ENCODE measurements at places on chromosomes 13 and 19. TPM values are rescaled to one million over a fixed set of nuclear protein-coding genes. Genes with fewer than 3 reads are reported as not detected.
A peak's percentile ranks its signal among the peaks of the same experiment; 100 is the strongest.

CEACAM4 gene
- not detected for total RNA-seq

SLAIN1 gene
- not detected for total RNA-seq

ALOX5AP gene
- total RNA-seq, result 0.52 TPM

FGF21 gene
- not detected for total RNA-seq

TMIGD2 gene
- total RNA-seq, result not detected

CALR3 gene
- not detected for total RNA-seq

CAPN12 gene
- 1.0 TPM for total RNA-seq

LIG4 gene
- 7.8 TPM for total RNA-seq

CEACAM7 gene
- not detected for total RNA-seq

ZNF320 gene
- total RNA-seq, result 4.8 TPM

TRMT1 gene
- 23.0 TPM for total RNA-seq

DNA sequence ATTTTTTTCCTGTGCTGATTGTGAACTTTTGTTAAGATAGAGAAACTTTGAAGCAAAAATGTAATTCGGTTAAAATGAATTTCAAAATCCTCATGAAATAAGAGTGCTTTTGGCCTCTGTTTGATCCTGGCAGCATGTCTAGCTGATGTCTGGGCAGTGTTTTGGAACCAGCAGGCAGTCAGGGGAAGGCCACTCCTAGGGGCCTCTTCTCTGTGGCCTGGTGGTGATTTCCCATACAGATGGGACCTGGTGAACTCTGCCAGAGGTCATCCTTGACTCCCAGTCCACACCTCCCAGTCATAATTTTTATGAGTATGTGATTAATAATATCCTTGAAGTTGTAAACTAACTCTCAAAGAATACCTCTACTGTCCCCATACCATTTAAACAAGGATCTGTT lies 226.6 kb downstream of the PCCA start:
- DNase-seq, result no peak

GRCh38 chr19:13093407-13094105 lies 9.1 kb downstream of the LYL1 start:
- DNase-seq, result peak; percentile 76

- DNase-seq, result no peak
Measured at GRCh38 chr19:40682431-40682964, 8.0 kb downstream of the NUMBL start.

DNA sequence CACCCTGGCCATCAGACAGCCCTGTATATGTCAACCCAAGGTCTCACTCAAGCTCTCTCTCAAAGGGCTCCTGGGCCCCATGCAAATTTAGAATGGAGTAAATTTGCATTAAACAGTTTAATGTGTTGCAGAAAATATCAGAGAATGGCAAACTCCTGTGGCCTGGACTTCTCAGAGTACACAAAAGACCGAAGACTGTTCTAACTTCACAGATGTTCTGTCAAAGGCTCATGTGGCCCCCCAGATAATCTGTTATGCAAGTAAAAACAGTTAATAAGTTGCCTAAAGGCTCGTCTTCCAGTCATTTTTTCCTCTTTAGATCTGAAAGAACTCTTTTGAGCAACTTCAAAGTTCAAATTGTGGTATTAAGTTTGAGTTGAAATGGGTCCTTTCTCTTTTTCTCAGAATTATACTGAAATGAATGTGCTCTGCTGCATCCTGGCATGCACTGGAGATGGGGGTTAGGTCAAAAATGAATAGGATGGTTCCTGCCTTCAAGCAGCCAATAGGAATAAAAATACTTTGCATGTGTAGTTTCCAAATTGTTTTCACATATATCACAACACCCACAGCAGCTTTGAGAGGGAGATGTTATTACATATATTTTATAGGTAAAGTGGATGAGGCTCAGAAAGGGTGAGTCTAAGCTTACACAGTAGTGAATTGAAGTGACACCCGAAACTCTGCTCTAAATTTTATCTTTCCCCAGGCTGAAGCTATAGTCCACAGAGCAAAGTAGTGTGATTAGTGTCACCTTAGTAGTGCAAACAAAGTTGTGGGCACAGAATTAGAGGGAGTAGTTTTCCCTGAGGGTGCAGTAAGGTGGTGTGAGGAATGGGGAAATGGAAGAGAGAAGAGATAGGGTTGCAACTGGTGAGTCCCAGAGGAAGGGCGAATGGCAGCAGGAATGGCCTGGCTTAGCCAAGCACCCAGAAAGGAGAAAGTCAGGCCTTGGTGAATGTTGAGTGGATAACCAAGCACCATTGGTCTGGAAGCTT lies 205.0 kb upstream of the RFC3 start:
- DNase-seq, result no peak

GRCh38 chr13:54950546-54950945 lies 1921.9 kb downstream of the OLFM4 start:
- DNase-seq, result no peak

GRCh38 chr19:34540811-34541557 lies 59.4 kb downstream of the WTIP start:
- DNase-seq, result no peak

- no peak for DNase-seq
Measured at GRCh38 chr13:101493541-101493940, 41.1 kb downstream of the ITGBL1 start.

DNA sequence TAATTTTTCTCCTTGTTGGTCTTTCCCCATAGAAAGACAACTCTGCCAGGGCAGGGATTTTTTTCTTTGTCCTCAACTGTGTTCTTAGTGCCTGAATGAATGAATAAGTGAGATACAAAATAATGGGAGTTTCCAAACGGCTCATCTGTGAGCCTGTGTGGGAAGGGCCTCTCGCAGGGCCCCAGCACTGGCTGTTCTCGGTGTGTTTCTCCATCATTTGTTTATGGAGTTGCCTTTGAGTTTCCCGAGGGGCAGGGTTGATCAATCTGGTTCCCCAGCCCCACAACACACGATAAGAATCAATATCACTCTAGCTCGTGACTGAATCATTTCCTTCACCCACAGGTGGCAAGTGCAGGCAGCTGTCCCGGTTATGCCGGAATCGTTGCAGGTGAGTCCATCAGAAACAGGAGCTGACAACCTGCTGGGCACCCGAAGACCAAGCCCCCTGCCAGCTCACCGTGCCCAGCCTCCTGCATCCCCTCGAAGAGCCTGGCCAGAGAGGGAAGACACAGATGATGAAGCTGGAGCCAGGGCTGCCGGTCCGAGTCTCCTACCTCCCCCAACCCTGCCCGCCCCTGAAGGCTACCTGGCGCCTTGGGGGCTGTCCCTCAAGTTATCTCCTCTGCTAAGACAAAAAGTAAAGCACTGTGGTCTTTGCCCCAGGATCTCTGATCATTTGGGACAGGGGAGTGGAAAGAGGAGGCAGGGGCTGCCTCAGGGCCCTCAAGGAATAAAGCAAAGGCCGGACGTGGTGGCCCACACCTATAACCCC lies 14.9 kb downstream of the FXYD5 start:
- no peak for DNase-seq

DNA sequence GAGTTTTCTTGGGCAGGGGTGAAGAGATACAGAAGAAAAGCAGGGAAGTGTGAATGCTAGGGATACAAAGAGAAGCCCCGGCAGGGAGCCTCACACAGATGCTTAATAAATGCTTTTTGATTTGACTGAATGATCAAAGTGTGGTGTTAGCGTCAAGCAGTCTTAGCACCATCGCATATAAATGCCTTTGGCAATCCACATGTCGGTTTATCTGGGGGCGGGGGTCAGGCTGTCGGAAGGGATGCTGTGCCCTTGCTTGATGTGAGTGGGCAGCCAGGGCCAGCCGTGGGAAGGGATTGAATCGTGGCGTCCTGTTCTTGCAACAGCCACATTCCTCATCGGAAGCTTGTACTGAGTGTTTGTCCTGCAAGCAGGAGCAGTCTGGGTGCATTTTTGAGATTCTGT lies 173.1 kb downstream of the LACC1 start:
- no peak for DNase-seq

DNA sequence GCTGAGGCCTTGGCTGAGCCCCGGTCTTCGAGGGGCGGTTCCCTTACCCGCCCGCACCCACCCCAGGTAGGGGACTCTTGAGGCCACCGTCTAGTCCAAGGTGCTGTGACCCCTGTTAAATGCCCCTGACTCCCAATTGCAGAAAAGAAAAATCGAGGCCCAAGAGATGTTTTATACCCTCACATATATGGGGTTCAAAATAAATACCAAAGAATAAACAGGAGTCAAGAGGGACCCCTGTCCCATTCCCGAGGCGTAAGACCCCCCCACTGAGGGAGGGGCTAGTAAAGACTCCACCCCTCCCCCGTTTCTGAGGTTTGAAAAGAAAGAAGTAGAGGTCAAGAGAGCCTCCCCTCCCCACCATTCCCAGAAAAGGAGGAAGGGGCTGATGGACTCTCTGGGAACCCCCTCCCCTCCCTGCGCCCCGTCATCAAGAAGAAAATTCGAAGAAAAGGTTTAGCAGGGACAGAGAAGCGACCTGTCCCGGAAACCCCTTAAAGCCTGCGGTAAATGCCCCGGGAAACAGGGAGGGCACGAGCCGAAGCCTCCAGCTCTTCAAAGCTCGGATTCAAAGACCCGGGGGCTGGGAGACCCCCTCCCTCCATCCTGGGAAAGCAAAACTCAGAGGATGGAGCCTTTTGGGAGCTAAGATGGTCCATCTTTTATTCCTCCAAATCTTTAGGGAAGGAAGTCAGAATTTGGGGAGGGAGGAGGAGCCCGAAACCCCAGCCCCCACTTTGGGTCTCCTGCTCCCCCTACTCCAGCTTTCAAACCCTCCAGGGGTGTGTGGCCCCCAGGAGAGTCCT lies 755 bp upstream of the RAB3A start:
- DNase-seq, result no peak

- DNase-seq, result peak; percentile 73
Measured at GRCh38 chr13:50353651-50354415, 338.6 kb downstream of the KCNRG start.

- no peak for DNase-seq
Measured at GRCh38 chr19:17237747-17238706, 7.7 kb downstream of the NR2F6 start.

- DNase-seq, result peak; percentile 51
Measured at GRCh38 chr19:8445488-8446001, 770 bp downstream of the HNRNPM start.

GRCh38 chr13:33364192-33364591 lies 78.6 kb upstream of the STARD13 start:
- DNase-seq, result no peak

GRCh38 chr13:113820813-113821651 lies 42.8 kb downstream of the GAS6 start:
- peak; percentile 97 for DNase-seq

GRCh38 chr13:20492641-20493040 lies 33.0 kb downstream of the CRYL1 start:
- peak; percentile 36 for DNase-seq

GRCh38 chr13:25836574-25837336 lies 215.1 kb downstream of the SHISA2 start:
- no peak for DNase-seq

DNA sequence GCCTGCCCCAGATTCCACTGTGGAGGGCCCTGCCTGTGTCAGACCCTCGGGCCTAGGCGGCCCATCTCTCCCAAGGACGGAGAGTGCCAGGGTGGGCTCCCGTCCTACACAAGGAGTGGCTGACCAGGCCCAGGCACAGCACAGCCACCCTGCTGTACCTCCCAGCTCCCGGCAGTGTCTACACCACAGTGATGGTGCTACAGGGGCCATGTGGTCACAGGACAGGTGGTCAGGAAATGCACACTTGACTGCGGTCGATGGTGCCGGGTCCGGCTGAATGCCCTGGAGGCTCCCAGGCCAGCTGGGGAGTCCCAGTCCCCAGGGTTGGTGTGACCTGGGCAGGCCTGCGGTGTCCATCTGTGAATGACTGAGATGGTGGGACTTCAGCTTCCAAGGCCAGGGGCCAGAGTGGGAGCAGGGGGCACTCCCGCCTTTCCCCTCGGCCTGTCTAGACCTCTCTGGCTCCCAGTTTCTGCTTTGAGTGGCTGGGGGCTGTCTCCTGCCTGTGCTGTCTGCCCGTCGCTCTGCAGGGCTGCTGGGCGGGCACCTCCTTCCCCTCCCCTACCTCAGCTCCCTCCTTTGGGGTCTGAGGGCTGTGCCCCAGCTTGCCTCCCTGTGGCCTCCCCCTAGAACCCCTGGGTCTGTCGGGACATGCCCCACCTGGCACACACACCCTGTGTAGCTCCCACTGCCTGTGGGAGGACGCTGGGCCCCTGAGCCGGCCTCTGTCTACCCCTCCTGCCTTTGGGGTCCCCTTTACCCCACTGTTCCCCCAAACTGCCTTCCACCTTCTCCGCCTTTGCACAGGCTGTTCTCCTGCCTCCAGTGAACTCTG lies 12.5 kb downstream of the DDA1 start:
- DNase-seq, result no peak

DNA sequence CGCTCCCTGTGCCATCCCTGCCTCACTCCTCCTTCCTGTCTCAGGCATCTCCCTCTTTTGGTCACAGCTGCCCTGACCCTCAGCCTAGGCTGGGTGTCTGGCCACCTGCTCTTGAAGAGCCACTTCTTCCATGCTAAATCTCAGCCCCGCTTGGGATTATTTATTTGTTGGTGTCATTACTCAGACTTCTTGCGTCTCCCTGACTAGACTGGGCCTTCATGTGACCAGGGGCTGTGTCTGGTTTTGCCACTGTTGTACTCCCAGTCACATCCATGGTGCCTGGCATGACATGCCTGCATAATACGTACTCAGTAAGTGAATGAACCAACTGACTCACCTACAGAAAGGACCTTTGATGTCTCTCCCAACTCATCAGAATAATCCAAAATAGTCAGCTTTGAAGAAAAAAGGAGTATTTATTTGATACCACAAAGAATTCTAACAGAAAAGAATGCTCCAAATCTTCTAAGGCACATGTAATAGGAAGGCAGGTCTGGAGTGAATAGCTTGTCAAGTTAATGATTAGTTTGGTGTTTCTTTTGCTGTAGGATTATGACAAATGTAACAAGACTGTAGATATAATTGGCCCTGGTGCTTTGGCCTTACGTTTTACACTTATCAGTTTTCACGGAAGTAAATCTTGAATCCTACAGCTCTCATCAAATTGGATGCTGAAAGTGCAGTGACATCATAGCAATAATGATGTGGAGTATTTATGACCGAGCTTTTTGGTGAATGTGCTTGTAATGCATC lies 84.0 kb downstream of the ALOX5AP start:
- DNase-seq, result no peak

DNA sequence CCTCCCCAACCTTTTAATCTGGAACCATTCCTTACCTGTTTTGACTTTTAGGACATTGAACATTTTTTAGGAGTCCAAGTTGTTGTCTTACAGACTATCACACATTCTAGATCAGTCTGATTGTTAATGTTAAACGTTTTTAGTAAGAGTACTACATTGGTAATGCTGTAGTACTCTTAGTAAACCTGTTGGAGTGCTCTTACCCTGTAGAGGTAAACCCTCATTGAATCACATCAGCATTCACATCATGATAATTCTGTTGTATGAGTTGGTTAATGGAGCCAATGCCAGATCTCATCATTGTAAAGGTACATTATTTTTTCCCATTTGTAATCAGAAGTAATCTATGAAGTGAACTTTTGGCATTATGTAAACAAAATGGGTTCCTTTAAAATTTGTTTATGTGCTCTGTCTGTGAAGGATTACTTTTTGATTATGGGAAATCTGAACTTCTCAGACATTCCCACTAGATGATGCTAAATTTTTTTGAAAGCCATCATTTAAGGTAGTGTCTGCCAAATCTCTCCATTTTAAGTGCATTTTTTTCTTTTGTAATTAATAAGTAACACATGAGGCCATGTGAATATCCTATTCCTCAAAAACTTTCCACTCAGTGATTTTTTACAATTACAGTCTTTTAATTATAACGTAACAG lies 55.2 kb downstream of the VWA8 start:
- peak; percentile 49 for DNase-seq
